Sciatic nerve (tissue), 2 donors: ENCODE measurements at places on chromosomes 7 and 10. TPM values are rescaled to one million over a fixed set of nuclear protein-coding genes. Genes with fewer than 3 reads are reported as not detected.

PAX4 gene
- total RNA-seq, result not detected

DCLRE1A gene
- total RNA-seq, result 4.1 TPM

PHF14 gene
- 50.3 TPM for total RNA-seq

PILRA gene
- total RNA-seq, result 14.6 TPM

NAMPT gene
- 286 TPM for total RNA-seq

FEZF1 gene
- not detected for total RNA-seq
